ENCODE measurements at places on chromosomes 2 and 18. TPM values are rescaled to one million over a fixed set of nuclear protein-coding genes. Genes with fewer than 3 reads are reported as not detected.

Gene CHRND
- not detected for total RNA-seq

Gene DGKD
- 86.7 TPM for total RNA-seq

Gene SERPINB12
- not detected for total RNA-seq

Gene DSG4
- not detected for total RNA-seq

Gene ABCG8
- not detected for total RNA-seq

Gene IL1F10
- total RNA-seq = not detected

Gene CUL3
- total RNA-seq = 80.6 TPM

Gene STON1
- total RNA-seq = 35.2 TPM

Gene LYPD1
- total RNA-seq = 1.2 TPM

Gene LRATD1
- total RNA-seq = 8.9 TPM

Gene PSME4
- 44.5 TPM for total RNA-seq

Gene LONRF2
- total RNA-seq = 4.2 TPM

Gene GATA6
- 32.2 TPM for total RNA-seq

Gene MARCHF4
- 0.09 TPM for total RNA-seq

Gene VAPA
- total RNA-seq = 225 TPM

Gene PGAP1
- 15.2 TPM for total RNA-seq

Gene MREG
- 16.8 TPM for total RNA-seq

Gene SFTPB
- total RNA-seq = 14,872 TPM

Gene RMND5A
- total RNA-seq = 28.5 TPM

Gene BOLL
- not detected for total RNA-seq

Gene CNPPD1
- 64.0 TPM for total RNA-seq

Gene OXER1
- total RNA-seq = 1.1 TPM

Gene B4GALT6
- total RNA-seq = 3.5 TPM

Gene PSMA8
- total RNA-seq = not detected

Gene TSPYL6
- total RNA-seq = not detected

Gene SDC1
- 148 TPM for total RNA-seq

Gene FOXD4L1
- 0.78 TPM for total RNA-seq

Gene ASB18
- not detected for total RNA-seq

Gene UGT1A3
- not detected for total RNA-seq

Gene TPO
- not detected for total RNA-seq

Gene PLCL1
- total RNA-seq = 7.7 TPM
